ENCODE measurements at places on chromosomes 3 and 15.

DNA sequence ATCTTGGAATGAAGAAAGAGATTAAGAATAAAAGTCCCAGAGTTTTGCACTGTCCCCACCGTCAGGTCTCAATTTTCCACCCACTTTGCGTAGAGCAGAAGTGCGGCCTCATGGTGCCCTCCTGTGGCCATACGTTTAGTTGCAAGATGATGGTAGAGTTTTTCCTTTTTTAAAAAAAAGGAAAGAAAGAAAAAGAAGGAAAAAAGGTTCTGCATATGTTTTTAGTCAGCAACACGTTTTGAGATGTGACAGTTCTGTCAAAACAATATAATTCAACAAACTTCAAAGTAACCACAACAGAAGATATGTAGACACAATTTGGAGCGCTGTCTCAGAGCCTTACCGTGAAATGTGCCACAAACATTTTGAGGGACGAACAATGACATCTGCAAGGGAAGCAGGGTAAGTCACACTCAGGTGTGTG is 24.6 kb downstream of the EBLN2 start:
- DNase-seq: peak; percentile 46

GRCh38 chr15:38647683-38648082 is 83.1 kb upstream of the RASGRP1 start:
- no peak for DNase-seq

- DNase-seq: no peak
These were observed 16.6 kb downstream of the ABTB1 start for GRCh38 chr3:127689266-127689860.

- no peak for DNase-seq
These were observed 23.7 kb downstream of the STAG1 start for GRCh38 chr3:136728473-136728872.

DNA sequence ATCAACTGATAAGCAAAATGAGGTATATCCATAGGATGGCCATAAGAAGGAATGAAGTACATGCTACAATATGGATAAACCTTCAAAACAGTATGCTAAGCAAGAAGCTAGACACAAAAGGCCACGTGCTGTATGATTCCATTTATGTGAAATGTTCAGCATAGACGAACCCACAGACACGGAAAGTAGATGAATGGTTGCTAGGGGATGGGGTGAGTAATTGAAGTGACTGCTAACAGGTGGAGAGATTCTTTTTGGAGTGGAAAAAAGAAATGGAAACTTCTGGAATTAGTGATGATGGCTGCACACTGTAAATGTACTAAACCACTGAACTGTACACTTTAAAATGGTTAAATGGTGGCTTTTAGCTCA is 630 bp upstream of the EFCAB12 start:
- DNase-seq: no peak

DNA sequence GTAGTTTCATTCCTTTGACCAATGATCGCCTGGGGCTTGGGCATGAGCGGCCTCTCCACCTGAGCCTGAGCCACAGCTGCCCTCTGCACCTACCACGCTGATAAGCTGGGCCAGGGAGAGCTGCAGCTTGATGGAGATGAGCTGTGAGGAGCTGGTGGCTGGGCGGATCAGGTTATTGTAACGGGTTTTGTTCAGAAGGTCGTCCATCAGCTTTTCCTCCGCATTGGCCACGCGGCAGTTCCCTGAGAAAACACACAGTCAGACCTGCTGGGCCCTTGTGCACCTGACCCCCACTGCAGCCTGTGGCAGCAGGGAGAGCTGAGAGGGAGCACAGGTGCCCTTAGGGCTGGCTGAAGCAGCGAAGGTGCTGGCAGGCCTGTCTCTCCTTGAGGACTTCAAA is 5.7 kb downstream of the CHRNB4 start:
- DNase-seq: no peak

DNA sequence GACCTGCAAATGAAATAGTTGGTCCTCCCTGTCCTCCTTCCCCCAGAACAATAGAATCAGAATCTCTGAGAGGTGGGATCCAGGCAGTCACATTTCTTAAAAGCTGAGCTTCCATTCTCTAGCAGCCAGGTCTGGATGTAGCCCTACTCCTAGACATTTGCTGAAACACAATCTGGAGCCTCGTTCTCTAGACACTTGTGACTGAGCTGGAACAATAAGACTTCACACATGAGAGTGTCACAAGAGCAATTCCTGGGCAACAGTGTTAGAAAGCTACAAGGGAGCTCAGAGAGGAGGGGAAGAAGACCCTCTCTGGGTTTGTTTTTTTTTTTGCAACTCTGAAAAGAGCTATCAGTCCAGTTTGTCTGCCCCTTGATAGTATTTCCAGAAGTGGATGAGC is 14.5 kb downstream of the CORO2B start:
- no peak for DNase-seq

- peak; percentile 65 for DNase-seq
These were observed 394.5 kb upstream of the RARB start for GRCh38 chr3:25033407-25034029.

DNA sequence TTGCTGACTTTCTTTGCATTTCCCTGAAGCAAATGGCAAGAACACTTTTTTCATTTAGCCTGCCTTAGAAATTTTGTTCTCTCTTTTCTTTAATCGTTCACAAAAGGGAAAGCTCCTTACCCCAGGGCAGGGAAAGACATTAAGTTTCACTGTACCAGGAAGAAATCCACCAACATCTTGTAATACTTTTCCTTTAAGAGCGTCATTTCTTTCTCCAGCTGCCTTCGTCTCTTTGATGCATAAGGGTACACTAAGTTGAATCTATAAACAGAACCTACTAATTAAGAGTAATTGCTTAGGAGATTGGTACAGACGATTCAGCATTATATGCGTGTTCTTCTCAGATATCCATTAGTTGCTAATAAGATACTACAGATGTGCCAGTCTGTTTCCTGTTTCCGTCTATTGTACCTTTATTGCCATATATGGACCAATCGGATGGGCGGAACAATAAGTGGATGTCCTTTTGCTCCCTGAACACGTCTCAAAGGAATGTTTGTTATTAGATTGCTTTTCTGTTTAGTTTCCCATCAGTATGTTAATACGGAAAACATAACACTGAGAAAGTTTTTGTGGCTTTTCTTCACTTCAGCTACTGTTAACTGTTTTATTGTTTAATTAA is 276.7 kb upstream of the RARB start:
- DNase-seq: no peak

DNA sequence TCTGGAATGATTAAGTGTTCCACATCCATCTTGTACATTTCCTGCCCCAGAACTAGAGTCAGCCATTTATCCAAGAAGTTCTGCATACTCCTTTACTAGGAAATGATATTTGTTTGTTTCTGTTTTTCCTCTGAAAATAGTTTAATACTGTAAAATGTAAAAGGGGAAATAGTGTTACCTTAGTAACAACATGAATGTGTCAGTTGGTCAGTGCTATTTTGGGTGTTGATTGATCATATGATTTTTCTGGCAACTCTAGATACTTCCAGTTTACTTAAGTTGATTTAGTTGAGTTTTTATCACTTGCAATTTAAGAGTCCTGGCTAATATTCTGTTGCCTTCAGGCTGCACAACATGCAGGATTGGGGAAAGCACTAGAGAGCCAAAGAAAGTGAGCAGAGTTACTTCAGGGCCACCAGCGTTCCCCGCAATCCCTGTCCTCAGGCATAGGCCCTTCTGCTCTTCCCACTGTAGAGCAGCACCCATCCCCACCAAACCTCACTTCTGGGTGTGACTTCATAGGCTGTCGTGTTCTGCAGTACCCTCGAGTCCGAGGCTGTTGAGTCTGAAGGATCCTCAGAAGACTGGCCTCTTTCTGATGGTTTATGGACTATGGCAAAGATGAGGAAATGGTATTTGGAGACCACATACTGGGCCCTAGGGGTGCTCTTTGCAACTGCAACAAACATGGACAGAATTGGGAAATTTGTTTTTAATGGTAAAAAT is 69.0 kb downstream of the CHD2 start:
- no peak for DNase-seq

GRCh38 chr3:33636125-33636850 is 81.8 kb downstream of the CLASP2 start:
- DNase-seq: peak; percentile 66

DNA sequence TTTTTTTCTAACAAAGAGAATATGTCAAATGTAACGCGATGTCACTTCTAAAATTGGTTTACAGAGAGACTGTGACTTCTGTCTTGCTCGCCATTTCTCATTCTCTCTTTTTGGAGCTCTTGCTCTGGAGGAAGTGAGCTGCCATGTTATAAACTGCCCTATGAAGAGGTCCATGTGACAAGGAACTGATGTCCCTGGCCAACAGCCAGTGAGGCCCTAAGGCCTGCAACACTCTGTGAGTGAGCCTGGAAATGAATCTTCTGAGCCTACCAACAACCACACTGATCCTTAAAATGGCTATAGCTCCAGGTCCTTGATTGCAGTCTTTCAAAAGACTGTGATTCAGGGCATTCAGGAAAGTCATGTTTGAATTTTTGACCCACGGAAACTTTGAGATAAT is 49.9 kb downstream of the NMD3 start:
- DNase-seq: no peak

DNA sequence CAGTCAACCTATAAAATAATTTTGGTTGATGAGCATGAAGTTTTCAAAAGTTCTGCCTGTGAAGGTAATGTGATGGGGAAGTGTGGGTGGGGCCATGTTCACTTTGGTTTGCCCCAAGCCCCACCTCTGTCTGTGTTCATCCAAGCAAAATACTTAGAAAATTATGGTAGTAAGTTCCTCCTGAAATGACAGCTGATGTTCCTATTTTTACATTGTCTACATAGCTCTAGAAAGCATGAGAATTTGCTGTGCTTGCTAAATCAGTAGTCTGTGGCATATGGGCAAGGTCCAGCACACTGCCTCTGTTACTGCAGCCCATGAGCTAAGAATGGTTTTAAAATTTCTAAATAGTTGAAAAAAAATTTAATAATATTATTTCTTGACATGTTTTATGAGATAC is 21.9 kb upstream of the CP start:
- no peak for DNase-seq

GRCh38 chr3:197955892-197956477 is 4.0 kb upstream of the LMLN start:
- DNase-seq: no peak

DNA sequence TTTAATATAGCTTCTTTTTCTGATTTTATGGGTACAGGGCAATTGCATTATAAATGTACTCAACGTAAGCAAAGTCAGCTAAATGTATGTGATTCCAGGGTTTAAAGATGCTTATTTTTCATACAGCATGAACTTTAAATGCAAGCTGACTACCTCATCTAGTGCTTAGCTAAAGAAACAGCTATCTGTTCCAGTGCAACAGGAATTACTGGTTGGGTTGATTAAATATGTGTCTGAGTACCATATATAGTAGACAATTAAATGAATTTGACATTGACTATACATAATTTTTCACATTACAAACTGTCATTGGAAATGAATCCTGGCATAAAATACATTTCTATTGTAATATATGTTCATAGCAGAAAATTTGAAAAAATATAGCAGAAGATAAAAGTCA is 26.3 kb upstream of the SV2B start:
- no peak for DNase-seq

GRCh38 chr3:197426121-197426566 is 127.7 kb upstream of the DLG1 start:
- no peak for DNase-seq

- DNase-seq: no peak
These were observed 31.8 kb downstream of the CYP8B1 start for GRCh38 chr3:42843713-42844411.

DNA sequence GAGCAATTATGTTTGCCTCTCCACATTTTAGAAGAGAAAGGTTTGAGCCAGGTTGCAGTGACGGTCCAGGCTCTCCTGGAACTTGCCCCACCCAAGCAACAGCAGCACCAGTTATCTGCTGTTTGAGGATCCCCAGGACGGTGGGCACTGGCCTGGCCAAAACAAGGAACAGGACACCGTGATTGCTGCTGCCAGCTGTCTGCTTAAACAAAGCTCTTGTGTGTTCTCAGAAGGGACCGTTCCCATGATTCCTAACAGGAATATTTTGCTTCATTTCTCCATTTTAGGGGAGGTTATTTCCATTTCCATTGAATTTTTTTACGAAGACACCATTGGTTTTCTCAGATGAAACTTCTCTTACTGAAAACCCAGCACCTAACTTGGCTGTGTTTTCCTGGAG is 66.4 kb upstream of the RPL35A start:
- no peak for DNase-seq

DNA sequence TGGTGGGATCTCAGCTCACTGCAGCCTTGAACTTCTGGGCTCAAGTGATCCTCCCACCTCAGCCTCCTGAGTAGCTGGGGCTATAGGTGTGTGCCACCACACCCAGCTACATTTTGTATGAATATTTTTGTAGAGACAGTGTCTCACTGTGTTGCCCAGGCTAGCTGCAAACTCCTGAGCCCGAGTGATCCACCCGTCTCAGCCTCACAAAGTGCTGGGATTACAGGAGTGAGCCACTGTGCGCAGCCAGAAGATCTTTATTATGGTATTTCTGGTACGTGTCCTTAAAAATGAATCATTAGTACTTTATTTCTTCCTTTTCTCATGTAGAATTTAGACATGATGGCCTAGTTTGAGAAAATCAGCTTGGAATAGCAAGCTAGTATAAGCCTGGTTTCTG is 153.3 kb downstream of the BCHE start:
- no peak for DNase-seq

DNA sequence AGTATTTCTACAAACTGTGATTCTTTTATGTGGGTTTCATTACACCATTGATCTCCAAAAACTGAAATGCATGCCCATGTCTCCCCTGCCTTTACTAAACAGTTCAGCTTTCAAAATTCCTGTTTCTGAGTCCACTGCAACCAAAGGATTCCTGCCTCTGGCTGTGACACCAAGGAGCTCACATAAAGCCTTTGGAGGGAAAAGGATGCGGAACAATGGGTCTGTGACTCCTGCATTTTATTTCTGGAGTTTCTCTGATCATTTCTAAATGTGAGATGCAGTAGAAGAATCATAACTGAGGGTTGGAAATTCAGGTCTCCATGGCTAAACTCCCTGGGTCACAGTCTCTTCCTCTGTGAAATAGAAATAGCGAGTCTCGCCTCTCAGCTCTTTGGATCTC is 149.5 kb downstream of the MEX3B start:
- DNase-seq: no peak

GRCh38 chr15:42732095-42732827 is 4.7 kb downstream of the CDAN1 start:
- no peak for DNase-seq

GRCh38 chr3:72810063-72810462 is 38.2 kb downstream of the SHQ1 start:
- DNase-seq: no peak

GRCh38 chr3:140501061-140501769 is 176.6 kb upstream of the TRIM42 start:
- DNase-seq: no peak

- DNase-seq: no peak
These were observed 100.7 kb downstream of the ZIC4 start for GRCh38 chr3:147305533-147306250.
